ENCODE measurements at places on chromosomes 3 and 15.
A peak's percentile ranks its signal among the peaks of the same experiment; 100 is the strongest.

DNA sequence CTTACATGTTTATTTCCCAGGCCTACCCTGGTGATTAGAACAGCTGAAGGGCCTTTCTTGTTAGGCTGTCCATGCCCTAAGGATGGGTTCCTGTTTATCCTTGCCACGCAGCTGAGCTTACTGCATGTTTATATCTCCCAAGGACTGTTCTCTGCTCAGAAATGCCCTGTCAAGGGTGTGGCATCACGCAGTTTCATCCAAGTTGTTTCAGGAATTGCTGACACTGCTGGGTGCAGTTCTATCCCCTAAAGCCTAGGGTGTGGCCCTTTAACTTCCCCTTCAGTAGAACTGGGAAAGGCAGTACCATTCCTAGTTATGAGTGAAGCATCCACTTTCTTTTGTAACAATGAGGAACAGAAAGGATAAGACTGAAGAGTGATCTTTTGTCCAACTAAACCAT lies 5.0 kb downstream of the ELL3 start:
- no peak for DNase-seq

- no peak for DNase-seq
These were observed 258.9 kb downstream of the ADAMTS17 start for GRCh38 chr15:100082761-100083402.

DNA sequence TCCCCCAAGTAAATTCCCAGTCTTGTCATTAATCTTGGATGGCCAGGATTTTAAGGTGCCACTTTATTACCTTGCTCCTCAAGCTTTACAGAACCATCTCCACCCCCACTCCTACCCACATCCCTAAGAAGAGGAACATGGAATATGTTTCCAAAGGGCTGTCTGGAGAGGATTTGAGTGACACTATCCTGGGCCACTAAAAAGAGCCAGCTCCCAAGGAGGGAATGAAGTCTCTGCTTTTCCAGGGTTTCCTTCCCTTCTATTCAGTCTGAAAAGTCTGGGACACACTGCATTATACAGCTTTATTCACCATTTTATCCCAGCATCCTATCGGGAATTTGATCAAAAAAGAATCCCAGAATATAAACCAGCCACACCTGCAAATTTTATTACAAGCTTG lies 35.6 kb upstream of the MECOM start:
- no peak for DNase-seq

- DNase-seq, result no peak
These were observed 217.3 kb downstream of the TP63 start for GRCh38 chr3:189848395-189849040.

- no peak for DNase-seq
These were observed 126.6 kb downstream of the IGF1R start for GRCh38 chr15:98774756-98775497.

DNA sequence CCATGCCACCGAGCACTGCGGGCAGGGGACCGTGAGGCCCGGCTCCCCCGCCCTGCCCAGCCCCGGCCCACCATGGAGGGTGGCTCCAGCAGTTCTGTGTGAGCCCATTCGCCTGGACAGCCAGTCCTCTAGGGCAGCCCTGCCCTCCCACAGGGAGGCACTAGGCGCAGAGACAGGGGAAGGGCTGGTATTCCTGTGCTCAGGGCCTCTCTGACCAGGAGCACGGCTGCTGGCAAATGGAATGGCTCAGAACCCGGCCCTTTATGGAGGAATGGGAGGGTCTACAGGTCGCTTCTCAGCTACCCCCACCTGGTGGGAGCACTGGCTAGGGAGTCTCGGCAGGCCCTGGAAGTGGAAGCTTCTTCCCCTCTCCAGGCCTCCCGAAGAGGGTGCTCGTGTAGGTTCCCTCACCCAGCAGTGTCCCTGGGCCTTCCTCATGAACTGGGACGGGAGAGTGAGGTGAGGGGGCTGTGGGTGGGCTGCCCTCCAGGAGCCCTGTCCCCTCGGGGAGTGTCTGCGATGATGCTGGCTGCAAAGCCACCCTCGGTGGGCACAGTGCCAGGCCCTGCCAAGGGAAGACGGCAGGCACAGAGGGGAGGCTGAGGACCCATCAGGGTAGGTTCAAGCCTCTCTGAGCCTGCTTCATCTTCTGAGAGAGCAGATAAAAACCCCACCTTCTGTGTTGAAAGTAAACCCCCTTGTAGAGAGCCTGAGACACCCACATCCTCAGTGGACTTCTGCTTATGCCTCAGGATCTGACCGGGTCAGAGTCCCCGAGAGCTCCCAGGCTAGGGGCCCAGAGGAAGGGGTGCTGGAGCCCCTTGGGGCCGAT lies 1.5 kb downstream of the MELTF start:
- DNase-seq, result no peak

DNA sequence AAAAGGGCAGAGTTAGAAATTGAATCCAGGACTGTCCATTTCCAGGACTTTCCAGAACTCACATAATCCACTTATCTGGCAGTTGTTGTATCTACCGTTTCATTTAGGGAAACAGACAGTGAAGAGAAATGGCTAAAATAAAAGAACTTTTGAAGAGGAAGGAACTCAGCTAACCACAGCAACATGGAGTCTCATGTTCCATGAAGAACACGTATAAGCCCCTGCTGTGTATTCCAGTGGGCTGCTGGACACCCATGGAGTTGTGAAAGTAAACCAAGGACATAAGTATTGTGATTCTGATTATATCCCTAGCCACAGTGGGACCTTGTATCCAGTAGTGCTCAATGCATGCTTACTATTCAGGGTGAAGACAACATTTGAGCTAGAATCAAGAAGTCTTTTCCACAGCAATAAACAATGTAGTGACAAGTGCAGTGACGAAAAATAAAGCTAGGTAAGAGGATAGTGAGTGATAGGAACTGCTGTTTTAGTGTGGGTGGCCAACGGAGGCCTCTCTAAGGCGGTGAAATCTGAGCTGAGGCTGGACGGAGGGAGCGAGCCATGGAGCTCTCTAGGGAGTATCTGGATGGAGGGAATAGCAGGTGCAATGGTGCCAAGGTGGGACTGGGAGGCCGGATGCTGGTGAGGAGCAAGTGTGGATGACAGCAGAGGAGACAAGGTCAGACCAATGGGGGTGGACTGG lies 26.8 kb upstream of the TRH start:
- no peak for DNase-seq

DNA sequence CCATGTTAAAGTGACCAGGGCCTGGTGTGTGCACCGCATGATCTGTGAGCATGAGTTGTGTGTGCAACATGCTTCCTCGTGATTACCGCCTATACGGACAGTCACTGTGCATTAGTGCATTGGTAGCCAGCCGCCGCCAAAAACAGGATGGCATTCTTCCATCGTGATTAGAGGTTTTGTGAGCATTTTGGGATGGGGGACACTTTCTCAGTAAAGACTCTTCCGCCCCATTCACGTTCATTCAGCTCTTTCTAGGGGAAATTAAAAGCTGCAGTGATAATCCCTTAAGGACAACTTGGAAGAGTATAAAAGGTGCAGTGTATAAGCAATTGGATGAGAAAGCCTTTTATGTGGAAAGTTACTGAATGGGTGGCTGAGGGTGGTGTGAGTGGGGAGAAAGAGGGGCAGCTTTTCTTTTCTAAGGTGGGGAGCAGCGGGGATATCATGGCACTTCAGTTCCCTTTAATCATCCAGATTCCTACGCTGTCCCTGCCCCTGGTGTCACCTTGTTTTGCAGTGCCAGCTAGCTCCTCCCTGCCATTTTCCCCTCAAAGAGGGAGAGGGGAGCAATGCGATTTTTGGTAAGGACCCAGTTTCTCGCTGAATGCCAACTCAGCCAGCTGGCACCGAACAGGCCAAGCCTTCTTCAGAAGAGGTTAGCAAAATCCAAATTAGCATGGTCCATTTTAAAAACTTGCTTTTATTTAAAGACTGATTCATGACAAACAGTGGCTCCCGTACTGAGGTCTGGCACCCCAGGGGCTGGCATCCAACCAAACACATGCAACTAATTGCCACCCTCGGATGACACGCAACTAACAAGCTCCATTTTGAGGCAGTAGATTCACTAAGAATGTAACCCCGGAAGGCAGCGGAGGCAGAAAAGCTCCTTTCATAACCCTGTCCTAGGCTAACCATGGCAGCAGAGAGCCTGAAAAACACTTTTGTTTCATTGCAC lies 447.8 kb downstream of the FHIT start:
- DNase-seq, result no peak

- no peak for DNase-seq
These were observed 651.2 kb upstream of the KCNMB2 start for GRCh38 chr3:177885063-177885462.

DNA sequence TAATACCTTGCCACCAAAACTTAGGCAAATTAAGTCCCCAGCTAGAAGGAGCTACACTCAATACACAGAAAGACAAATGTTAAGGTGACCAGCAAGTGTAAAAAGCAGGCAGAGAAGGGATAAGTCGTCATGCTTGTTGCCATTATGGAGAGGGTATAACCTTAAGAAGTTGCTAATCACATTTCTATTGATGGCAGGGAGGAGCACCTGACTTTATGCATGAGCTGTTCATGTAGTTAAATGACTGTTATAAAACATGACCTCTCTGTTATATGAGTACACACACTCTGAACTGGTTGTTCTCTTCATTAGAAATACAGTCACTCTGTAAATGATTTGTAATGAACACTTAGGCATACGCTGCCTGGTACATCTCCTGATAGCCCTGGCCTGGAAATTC lies 6.6 kb upstream of the CCNL1 start:
- DNase-seq, result no peak

DNA sequence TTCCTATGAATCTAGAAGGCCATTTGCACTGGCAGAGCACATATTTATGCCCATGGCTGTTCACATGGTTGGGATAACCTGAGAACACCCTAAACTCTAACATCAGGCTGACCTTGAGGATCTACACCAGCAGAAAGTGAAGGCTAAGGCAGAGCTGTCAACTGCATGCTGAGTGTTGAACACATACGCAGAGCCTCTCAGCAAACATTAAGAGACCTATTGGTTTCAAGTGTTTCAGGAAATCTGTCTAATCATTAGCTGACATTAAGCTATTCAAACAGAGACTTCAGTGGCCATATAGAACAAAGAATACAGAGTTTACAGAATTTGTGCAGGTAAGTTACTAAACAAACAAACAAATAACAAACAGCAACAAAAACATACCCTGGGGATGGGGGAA lies 16.1 kb upstream of the SEC61A1 start:
- no peak for DNase-seq

DNA sequence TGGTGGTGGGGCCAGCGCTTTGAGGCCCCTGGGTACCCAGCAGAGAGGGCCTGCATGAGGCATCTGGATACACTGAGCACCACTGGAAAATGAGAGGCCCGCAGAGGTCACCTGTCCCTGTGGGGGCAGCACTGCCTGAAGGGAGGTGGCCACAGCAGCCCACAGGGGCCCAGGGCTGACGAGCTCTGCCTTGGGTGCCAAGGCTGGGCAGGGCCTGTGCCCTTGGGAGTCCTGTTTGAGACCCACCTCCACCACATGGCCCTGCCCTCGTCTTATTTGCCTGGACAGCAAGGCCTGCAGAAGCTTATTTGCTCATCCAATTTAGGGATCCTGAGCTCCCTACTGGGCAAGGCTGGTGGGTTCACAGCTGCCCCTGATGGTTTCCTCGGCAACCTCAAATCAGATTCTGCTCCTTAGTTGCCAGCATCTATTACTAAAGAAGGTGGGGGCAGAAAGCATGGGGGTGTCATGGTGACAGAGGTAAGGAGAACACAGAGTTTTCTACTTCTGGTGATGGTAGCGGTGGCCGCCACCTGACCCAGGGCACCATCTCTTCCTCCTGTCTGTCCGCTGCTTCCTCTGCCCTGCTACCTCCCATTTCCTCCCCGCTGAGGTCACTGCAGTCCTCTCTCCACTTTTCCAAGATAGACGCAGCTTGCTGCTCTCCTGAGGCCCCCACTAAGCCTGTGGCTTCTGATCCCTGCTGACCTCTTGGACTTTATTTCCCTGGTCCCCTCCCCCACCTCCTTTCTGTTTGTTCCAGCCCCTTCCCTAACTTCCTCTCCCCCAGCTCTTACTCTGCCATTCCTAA lies 62.9 kb downstream of the HMCES start:
- DNase-seq, result no peak

- DNase-seq, result no peak
These were observed 73.9 kb downstream of the ARNT2 start for GRCh38 chr15:80478075-80478474.

DNA sequence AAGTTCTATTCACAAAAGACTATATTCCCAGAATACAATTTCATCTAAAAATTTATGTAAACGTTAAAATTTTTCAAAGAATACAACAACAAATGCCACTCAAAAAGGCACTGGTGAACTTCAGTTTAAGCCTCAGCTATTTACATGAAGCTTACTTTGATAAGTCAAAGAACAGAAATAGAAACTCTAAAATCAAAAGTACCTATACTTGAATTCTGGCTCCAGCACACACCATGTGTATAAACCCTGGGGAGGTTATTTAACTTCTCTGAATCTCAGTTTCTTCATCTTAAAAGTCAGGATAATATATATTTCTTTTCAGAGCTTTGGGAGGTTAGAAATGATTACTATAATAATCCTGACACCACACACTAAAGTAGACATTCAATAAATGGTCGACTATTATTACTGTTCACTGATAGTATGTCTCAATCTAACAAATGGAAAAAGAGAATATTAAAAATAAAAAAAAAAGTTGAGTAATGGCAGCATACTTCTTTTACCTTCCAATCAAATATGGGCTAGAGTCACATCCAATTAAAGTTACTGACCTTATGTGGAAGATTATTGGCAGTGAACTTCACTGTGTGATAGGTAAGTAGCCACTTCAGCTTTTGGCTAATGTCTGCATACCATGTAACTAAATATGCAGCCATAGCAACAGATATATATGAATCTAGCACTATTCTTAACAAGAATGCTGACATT lies 248.4 kb downstream of the ISL2 start:
- no peak for DNase-seq

- DNase-seq, result peak; percentile 40
These were observed 212.5 kb downstream of the OSBPL10 start for GRCh38 chr3:31768479-31769125.

DNA sequence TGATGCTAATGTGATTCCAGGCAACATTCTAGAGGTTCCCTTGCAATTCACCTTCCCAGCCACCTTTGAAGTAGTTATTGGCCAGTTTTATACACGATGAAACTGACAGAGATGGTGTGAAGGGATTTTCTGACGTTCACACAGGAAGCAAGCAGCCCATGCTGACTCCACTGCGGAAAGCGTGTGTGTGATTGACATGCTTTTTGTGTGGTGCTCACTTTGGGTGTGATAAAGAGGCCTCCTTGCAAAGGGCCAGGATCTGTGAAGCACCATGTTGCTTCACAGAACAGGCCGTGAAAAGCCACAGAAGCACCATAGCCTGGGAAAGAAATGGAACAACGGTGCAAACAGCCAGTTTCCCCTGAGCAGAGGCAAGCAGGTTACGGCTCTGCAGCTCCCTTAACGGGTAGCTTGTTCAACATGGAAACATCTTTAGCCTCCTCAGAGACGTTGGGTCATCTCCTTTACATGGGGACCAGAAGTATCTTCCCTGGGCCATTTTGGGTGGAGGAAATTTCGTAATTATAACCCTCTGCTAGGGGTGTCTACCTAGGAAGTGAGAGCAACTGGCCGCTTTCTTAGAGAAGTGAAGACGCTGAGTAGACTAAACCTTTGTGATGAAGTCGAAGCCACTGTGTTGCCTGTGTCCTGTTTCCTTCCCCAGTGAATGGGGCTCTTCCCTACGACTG lies 108.5 kb downstream of the APBA2 start:
- peak; percentile 46 for DNase-seq

- peak; percentile 42 for DNase-seq
These were observed 542 bp downstream of the INKA1 start for GRCh38 chr3:49803465-49804140.

GRCh38 chr3:55858302-55858701 lies 371.2 kb upstream of the WNT5A start:
- no peak for DNase-seq

GRCh38 chr3:123453675-123454074 lies 4.8 kb upstream of the ADCY5 start:
- DNase-seq, result no peak
